ENCODE measurements at places on chromosomes 1 and 21. TPM values are rescaled to one million over a fixed set of nuclear protein-coding genes. Genes with fewer than 3 reads are reported as not detected.

Gene CYP4Z1
- not detected for total RNA-seq

Gene EXO1
- 22.9 TPM for total RNA-seq

Gene KLHDC7A
- total RNA-seq = not detected

Gene DMBX1
- total RNA-seq = not detected

Gene LCE1C
- not detected for total RNA-seq

Gene TSSK3
- 5.1 TPM for total RNA-seq

Gene C4BPA
- not detected for total RNA-seq

All from uterine smooth muscle cell (primary cell).